ENCODE measurements at places on chromosomes 2 and 18.

DNA sequence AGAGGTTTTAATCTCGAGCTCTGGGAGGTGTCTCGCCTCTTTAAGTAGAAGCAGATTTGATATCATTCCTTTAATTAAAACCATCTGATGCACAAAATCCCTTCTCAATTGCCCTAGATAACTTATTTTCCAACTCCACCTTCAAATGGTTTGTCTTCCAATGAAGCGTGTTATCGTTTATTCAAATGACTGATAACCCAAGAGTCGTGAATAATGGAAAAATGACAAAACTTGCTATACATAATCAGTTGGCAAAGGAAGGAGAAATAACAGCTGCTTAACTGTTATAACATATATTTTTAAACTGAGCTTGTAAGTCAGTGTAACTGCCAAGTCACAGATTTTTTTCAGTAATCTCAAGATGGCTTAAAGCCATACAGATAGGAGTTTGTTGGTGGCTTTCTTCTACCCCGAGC, 144.6 kb downstream of the QPCT start:
- no peak for DNase-seq

- DNase-seq, result no peak
Observed at GRCh38 chr2:205702576-205702975, 20.3 kb downstream of the NRP2 start.

- no peak for DNase-seq
Observed at GRCh38 chr2:107669335-107669734, 157.4 kb upstream of the RGPD4 start.

- DNase-seq, result no peak
Observed at GRCh38 chr18:13435586-13436333, 217.2 kb downstream of the LDLRAD4 start.

- DNase-seq, result no peak
Observed at GRCh38 chr2:33094303-33094702, 147.6 kb downstream of the LTBP1 start.

DNA sequence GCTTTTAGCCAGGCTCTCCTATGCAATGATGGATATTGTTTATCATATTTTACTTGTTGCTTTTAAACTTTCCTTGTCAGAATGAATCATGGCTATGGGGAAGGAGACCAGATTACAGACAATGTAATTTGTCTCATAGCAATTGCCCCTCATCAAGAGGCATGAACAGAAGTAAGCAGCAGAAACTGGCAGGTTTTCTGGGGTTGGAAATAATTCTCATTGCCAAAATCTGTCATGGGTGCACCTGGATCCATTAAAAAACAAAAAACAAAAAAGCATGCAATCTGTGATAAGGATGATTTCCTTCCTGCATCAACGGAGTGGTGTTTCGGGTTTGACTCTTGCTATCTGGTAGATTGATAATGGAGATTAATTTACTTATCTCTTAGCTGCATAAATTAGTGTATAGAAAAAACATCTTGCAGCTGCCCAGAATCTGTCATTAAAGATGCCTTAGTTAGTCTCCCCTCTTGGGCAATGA, 419.6 kb downstream of the SOX11 start:
- no peak for DNase-seq

DNA sequence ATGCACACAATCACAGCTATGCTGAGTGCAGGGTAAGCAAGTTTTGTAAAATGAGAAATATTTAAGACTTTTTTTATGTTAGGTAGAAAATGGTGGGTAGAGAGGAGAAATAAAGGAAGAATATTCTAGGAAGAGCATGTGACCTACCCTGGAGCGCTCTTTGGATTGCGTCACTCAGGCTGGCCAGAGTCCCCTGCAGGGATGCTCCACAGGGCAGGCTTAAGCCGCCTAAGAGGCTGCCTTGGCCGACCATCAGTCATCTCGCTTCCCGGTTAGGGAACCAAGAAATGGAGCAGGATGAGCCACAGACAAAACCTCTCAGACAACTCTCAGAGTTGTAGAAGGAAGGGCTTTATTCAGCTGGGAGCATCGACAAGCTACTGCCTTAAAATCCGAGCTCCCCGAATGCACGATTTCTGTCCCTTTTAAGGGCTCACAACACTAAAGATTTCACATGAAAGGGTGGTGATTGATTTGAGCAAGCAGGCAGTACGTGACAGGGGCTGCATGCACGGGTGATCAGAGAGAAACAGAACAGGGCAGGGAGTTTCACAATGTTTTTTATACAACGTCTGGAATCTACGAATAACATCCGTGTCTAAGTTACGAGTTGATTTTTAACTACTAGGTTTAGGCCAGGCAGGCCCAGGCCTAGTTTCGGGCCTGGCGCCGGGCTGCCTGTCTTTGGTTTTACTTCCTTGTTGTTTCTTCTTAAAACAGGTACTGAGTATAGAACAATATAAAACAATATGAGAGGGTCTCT, 1072.0 kb downstream of the CBLN2 start:
- DNase-seq, result no peak

- no peak for DNase-seq
Observed at GRCh38 chr2:96506016-96506906, 1.1 kb upstream of the NEURL3 start.

GRCh38 chr2:134717286-134718022, 1.3 kb downstream of the TMEM163 start:
- DNase-seq, result no peak

GRCh38 chr2:80380736-80381135, 76.2 kb upstream of the LRRTM1 start:
- no peak for DNase-seq

GRCh38 chr2:127034883-127035611, 71.9 kb downstream of the BIN1 start:
- no peak for DNase-seq

DNA sequence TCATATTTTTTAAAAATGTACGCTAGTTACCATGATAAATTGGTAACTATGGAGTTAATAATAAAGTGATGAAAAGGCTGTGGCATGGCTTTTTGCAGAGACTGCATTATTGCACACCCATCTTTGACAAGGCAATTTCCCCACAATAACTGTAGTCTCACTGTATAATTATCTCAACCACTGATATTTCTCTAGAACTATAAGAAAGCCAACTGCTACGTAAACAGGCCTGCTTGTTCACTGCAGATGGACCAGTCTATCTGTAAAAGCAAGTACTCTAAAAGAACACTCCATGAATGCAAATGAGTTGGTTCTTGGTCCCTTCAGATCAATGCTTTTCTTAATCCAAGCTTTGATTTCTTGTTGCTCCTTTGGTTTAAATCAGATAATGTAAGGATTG, 218.7 kb downstream of the RBM43 start:
- no peak for DNase-seq

GRCh38 chr2:64114912-64115277, 29.3 kb downstream of the PELI1 start:
- DNase-seq, result no peak

GRCh38 chr2:51011693-51012092, 20.2 kb downstream of the NRXN1 start:
- DNase-seq, result no peak

DNA sequence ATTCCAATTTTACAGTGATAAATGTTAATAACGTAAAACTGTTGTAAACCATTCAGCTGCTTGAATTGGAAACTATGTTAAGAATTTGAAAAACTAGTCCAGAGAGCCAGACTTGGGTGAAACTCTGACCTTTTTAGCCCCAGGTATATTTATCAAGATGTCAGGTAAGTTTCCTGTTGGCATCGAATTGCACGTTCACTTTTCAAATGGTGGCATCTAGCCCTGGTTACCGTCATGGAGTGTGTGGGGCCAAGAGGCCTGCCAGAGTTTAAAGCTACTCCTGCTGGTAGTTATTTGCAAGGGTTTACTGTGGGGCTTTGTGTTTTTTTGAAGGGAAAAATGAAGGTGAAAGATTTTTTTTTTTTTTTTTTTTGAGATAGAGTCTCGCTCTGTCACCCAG, 109.9 kb downstream of the WDSUB1 start:
- no peak for DNase-seq

DNA sequence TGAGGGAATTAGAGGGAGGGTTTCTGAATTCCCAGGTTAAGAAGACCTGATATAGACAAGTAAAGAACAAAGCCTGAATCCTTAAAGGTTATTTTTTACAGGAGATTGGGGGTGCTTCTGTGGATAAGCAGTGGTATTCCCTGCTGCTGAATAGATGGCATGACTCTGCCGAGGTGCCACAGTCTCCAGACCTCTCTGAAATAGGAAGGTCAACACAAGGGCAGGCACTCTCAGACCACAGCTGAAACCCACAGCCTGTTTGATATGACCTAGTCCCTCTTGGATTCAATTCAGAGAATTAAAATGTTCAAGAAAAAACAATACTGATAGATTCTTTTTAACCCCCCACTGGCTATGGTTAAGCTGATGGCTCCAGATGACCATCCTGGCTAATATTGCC, 259.3 kb downstream of the PTGR3 start:
- DNase-seq, result no peak

DNA sequence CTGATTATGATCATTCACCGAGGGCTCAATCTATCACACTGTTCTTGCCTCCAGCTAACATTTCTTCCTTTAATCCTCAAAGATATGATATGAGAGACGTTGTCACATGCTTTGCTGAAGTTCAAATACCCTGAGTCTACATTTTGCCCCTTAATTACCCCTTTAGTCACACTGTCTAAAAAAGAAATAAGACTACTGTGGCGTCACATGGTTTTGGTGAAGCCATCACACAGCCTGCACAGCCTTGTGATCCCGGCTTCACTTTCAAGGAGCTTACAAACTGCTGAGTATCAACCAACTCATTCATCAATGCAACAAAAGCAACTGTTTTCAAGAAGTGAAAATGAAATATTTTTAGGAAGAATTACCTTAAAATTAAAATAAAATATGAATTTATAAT, 31.9 kb upstream of the SOCS6 start:
- no peak for DNase-seq

GRCh38 chr18:55830544-55830943, 242.6 kb upstream of the TCF4 start:
- DNase-seq, result peak; percentile 25

DNA sequence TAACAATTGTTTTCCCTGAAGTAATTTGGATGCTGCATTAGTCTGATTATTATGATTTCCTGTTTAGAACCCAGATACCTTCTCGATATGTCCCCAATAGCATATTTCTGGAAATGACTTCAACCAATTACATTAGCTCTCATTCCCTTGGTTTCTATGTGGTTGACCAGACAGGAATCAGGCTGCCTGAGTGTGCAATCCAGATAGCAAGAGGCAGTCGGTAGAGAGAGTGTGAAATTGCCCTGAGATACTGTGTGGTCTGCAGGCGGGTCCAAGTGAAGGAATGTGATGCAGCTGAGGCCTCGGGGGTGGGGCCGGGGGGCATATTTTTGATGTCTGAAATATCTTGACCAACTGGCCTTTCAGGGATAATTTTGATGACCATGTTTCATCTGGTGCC, 143.9 kb upstream of the ITGA6 start:
- DNase-seq, result no peak

GRCh38 chr2:178282075-178282815, 87.9 kb downstream of the OSBPL6 start:
- no peak for DNase-seq

DNA sequence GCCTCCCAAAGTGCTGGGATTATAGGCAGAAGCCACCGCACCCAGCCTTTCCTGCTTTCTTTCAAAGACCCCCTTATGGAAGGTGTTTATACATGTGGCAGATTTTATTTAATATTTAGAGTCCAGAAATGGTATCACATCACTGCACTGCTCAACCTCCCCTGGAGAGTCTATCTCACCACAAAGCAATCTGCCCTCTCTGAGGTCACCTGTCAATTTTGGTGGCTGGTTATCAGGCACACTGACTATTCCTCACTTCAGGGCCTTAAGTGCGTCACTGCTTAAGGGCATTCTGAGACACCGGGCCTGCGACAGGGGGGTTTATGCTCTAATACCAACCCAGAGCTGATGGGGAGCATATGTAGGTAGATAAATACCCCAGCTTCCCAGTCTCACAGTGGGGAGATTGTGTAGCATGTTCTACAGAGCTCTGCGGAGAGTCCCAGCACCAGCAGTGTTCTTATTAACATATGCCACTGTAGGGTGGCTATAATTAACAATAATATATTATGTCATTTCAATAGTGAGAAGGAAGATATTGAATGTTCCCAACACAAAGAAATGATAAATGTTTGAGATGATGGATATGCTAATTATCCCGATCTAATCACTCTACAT, 42.7 kb upstream of the ZDBF2 start:
- no peak for DNase-seq

DNA sequence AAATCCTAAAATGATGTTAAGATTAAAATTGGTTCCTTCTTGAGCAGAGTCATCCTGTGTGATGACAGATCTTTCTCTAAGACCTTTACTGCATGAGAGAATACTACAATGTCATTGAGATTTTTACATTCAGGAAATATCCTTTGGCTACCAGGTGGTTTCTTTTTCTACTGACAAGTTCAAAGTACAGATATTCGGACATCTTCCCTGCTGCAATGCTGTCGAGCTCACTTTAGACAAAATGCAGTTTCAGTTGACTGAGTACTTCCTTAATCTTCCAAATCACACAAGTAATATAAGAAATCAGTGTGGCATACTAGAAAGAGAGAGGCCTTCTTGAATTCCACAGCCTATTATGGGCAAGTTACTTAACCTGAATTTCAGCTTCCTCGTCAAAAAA, 207.9 kb upstream of the ACVR2A start:
- no peak for DNase-seq

DNA sequence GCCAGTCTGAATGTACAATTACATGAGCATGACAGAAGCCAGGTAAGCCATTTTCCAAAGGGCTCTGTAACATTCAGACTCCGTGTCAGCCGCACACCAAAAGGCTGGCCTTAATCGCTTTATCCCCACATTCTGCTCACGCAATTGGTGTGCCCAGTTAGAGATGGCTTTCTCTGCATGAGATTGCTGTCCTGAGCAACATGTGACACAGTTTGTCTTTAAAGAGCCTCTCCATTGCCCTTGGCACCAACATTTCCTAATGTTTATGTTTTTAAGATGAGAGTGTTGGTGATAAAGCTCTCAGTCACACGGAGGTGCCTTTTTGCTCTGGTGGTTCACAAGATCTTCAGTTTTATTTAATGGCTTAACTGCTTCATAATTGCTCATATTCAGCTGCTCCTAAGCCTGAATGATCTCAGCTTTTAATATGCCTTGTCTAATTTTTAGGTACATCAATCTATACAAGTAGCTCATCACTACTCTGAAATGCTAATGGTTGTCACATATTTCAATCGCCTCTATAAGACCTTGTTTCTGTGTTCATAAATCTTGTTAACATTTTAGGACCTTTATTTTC, 164.8 kb upstream of the ACVR2A start:
- DNase-seq, result no peak

- DNase-seq, result no peak
Observed at GRCh38 chr2:241494311-241494908, 14.0 kb downstream of the STK25 start.

- no peak for DNase-seq
Observed at GRCh38 chr2:205361272-205361671, 321.0 kb upstream of the NRP2 start.

GRCh38 chr18:75100832-75101630, 107.9 kb downstream of the PTGR3 start:
- DNase-seq, result no peak

- no peak for DNase-seq
Observed at GRCh38 chr2:141519906-141520305, 610.9 kb downstream of the LRP1B start.
